CD8-positive, alpha-beta memory T cell (primary cell): ENCODE measurements at places on chromosomes 7 and 10.

- no peak for DNase-seq
Observed at GRCh38 chr10:29250066-29250465, 38.8 kb upstream of the LYZL1 start.

DNA sequence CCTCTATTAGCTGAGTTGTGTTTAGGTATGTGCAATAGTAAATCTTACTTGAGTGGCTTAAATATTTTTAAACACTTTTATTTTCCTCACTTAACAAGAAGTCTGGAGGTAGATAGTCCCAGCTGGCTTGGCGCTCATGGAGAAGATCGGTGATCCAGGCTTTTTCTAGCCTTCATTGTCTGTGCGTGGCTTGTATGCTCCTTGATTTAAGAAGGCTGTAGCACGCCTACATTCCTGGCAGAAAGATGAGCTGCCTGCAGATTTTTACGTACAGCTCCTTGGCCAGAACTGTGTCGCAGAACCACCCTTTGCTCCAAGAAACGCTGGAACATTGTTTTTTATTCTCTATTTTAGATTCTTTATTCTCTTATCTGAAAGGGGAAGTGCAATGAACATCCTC, 284.1 kb downstream of the KIF20B start:
- no peak for DNase-seq

GRCh38 chr10:28503114-28503513, 29.8 kb upstream of the WAC start:
- no peak for DNase-seq

DNA sequence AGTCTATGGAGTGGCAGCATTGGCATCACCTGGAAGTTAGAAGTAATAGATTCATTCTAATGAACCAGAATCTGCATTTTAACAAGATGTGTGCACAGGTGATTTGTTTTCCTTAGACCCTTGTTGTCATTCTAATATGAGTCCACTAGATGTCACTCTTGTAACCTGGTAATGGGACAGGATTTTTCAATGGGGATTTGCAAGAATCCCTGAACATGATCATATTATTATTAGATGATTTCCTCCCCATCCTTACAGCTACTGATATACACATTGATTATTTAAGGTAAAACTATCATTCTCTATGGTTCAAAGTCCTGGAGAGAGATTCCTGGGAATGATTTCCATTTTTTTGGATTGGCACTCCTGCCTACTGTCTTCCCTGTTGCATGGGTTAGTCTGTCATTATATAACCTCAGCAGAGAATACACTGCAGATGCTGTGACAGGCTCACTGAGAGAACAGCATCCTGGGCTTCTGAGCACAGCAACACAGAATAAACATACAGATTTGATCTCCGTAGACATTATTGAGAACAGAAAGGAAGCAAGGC, 194.9 kb downstream of the SUGCT start:
- DNase-seq, result no peak

DNA sequence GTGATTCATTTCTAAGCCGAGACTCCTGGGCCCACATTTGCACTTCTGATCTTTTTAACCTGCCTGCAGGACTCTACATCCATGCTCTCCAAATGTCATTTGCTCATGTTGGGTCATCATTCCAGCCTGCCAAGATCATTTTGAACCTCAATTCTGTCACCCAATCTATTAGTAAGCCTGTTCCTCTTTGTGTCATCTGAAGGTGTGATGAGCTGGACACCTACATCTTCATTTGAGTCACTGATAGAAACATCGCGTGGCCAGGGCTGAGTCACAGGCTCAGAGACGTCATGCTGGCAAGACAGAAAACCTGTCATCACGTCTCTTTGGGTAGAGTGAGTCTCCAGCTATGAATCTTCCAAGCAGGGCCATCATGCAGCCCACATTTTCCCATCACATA, 65.3 kb upstream of the SLF2 start:
- DNase-seq, result no peak
